ENCODE measurements at places on chromosomes 4 and X.

GRCh38 chrX:7372825-7373525 is 225.0 kb upstream of the PUDP start:
- DNase-seq = no peak

DNA sequence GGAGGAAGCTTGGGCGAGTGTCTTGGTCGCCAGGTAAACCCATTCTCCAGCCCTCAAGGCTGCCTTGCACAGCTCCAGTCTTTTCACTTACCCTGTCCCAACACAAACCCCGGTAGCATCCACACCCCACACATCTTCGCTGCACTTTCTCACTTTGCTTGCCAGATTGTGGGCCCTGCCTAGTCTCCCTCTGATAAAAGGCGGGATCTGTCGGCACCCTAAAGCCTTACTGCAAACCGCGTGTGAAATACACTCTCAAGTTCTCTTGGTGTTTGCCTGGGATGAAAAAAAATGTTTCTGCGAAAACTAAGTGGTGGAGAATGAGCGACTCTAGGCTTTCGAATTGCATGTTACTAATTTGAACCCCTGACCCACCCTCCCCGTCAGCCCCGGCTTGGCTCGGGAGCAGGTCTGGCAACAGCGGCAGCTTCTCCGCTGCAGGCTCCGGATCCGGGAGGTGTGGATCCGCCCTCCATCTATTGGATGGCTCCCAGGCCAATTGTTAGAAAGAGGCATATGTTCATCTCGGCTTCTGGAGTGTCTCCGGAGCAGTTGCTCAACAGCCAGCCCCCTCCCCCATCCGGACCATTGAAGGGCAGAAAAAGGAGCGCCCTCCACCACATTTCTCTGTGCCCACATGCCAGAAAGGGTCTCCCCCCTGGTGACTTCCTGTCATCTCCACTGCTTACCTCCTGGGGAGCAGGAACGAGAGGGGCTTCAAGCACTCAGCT is 3.0 kb upstream of the CITED1 start:
- DNase-seq = peak; percentile 29

DNA sequence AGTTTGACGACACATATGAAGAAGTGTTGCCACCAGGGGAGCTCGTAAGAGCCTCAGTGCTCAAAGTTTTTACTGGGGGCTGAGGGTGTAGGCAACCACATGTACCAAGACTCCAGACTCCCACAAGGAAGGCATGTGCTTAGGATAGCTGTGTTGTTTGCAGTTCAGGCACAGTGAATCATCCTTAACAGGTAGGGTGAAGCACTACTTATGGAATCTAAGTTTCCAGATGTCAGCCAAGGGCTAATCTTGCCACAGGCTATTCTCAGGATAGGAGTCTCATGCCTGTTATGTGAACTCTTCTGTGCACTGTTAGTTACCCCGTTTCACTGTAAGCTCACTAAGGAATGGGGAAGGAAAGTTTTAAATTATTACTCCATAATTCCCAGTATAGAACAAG is 202.6 kb downstream of the TMA16 start:
- DNase-seq = no peak

DNA sequence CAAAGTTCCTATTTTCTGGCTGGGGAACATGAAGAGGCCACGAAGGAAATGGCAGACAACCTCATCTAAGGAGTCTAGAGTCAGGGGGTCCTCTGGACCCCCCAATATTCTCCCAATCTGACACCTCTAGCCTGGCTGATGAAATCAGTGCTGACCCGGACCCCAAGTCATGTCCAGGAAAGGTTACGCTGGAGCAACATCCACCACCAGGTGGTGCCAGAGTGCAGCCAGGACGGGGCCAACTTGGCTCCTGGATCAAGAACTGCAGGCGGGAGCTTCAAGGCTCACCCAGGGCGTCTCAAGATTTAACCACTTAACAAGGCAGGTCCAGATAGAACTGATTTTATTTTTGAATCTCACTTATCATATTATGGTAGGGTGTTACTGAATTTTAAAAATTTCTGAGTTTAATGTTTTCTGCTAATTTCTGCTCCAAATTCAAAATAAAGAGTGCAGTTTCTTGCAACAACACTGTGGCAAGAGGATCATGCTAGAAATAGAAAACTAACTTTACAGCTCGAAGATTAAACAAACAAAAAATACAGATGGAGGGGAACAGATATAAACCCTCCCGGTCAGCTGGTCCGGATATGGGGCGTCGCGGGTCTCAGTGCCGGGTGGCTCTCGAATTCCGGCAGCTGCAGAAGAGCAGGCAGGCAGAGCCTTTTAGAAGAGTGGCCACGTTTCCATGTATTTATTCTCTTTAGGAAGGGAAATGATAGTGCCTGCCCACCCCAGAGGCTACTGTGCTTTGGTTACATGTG is 135.5 kb downstream of the AFAP1 start:
- peak; percentile 83 for DNase-seq

DNA sequence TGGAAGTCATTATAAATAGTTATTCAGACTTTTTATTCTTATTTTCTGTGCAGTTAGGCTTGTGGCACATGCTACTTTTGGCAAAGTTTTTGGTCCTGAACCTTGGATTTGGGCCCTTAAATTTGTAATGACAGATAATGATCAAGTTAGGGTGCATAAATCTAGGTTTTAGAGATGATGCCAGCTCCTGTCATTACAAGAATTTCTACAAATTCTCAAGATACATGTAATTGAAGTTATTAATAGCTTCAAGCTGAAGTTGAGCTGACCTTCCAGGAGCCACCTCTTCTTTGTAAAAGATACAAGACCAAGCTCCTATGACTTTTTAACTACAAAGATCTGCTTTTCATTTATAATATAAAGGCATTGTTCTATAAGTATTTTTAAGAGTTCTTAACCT is 255.6 kb upstream of the UGT8 start:
- DNase-seq = no peak

- DNase-seq = no peak
These were observed 4.6 kb upstream of the CCNG2 start for GRCh38 chr4:77152421-77152820.

DNA sequence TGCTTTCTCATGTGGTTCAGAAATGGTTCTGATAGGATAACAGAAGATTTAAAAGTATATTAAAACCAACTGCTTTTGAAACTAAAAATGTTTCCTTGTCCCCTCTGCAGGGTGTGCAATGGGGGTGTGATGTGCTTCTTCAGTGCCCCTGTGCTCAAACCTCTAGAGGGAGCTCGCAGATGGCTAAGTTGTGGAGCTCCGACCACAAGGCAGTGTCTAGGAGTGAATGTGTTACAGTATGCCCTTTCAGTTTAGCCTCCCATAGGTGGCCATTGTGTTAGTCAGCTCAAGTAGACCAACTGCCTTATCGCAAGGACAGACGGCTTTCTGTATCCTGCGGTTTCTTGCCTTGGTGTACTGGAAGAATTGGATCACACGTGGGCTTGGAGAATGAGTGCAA is 130.5 kb downstream of the TENT5D start:
- DNase-seq = no peak

DNA sequence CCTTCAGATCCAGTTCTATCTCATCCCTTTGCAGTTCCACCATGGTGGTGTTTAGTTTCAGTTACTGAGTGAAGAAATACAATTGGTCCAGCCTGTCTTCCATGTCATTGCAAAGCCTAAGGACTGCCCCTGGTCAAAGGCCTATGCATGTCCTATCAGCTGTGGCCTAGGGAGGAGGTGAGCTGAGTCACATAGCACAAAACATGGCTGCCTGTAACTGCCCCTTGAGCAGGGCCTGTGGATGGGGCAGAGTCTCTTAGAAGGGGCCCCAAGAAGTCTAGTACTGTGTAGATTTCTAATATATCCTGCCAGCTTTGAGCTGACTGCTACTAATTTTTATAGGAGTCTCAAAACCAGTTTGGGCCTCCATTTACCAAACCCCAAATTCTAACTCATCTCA is 296.7 kb downstream of the FBXW7 start:
- no peak for DNase-seq

Data from activated naive CD8-positive, alpha-beta T cell treated with anti-CD3 and anti-CD28 coated beads, Interleukin-2, amount 10 ng/mL, durations not matched to agents 7 days and 5 days (primary cell).